Stimulated activated CD8-positive, alpha-beta memory T cell treated with anti-CD3 and anti-CD28 coated beads, Interleukin-15, amount 100 ng/mL, for 4 hours (primary cell): ENCODE measurements at places on chromosomes 5 and 9.

- no peak for DNase-seq
Observed at GRCh38 chr9:129834489-129835127, 467 bp downstream of the C9orf78 start.

GRCh38 chr9:72704688-72705375 is 183.4 kb downstream of the TMC1 start:
- no peak for DNase-seq

GRCh38 chr5:114418176-114419066 is 56.6 kb downstream of the KCNN2 start:
- no peak for DNase-seq

- DNase-seq = no peak
Observed at GRCh38 chr5:72125941-72126620, 18.8 kb downstream of the MAP1B start.

- DNase-seq = no peak
Observed at GRCh38 chr5:148911386-148911785, 85.0 kb downstream of the ADRB2 start.

DNA sequence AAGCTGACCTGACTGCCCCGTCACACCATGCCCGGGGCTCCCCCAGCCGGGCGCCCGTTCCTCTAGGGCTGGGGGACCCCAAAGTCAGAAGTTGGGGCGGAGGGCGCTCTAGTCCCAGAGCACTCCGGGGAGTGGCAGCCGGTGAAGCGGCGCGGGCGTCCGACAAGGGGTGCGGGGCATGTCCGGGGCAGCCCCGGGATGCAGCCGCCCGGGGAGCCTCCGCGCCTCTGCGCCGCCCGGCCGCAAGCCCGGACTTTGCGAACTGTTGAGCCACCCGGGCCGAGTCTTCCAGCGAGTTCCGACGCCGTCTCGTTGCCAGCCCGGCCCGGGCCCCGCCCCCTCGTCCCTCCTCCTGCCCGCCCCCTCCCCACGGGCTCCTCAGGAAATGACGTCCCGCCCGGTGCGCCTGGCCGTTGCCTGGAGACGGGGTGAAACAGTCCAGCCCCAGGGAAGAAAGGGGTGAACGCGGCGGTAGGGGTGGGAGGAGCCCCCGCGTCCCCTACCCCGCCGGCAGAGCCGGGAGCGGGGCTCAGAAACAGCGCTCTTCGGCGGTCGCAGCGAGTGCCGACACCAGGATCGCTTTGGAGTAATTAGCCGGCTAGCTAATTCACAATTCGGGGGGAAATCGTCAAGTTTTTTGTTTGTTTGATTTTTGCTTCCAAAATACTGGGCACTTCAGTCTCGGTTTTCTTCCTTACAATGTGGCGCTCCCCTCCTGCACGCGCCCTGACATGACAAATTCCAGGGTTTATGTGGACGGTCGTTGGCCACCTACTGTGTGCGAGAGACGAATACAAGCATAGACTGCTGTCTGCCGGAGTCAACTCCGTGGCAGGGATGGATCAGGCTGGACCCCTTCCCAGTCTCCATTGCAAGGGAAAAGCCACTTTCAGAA is at the start of gene WHRN:
TSS of gene WHRN (minus strand) at position 287 of the 895 bp plus-strand sequence. CDS start 672 bp downstream, outside the sequence.
- peak; percentile 82 for DNase-seq

DNA sequence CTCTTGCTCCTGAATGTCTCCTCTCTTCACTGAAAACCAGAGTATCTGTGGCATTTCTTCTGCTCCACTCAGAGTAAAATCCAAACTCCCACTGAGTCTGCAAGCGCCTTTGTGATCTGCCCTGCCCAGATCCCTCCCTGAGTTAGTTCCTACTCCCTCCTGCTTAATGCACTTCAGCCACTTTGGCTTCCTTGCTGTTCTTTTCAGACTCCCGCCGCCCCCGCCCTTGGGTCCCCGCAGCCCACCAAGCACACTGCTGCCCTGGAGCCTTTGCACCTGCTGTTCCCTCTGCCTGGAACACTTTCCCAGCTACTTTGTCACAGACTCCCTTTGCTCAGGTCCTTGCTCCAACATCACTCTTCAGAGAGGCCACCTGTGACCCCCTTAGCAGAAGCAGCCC is 127.2 kb upstream of the SLC25A48 start:
- no peak for DNase-seq

DNA sequence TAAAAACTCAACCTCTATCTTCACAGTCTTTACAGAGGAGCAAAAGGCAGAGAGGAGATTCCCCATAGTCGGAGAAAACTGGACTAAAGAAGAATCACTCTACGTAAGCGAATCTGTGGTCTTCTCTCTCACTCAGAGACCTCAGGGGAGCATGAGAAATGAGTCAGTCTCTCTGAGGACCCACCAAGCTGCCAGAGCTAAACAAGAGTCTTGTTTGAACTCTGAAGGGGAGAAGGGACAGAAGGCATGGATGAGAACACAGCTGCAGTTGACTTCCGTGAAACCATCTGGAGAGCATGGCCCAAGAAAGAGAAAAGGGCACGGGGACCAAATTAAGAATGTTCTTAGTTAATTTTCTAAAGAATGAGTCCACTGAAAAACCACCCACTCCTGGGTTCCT is 12.8 kb upstream of the MAN2A1 start:
- DNase-seq = no peak

GRCh38 chr9:91562416-91562815 is 138.8 kb upstream of the NFIL3 start:
- DNase-seq = no peak

GRCh38 chr9:112360047-112360804 is 19.7 kb upstream of the HSDL2 start:
- no peak for DNase-seq

- DNase-seq = no peak
Observed at GRCh38 chr5:134813407-134813806, 32.4 kb upstream of the C5orf24 start.

GRCh38 chr9:77938163-77938562 is 93.4 kb downstream of the GNAQ start:
- DNase-seq = no peak

DNA sequence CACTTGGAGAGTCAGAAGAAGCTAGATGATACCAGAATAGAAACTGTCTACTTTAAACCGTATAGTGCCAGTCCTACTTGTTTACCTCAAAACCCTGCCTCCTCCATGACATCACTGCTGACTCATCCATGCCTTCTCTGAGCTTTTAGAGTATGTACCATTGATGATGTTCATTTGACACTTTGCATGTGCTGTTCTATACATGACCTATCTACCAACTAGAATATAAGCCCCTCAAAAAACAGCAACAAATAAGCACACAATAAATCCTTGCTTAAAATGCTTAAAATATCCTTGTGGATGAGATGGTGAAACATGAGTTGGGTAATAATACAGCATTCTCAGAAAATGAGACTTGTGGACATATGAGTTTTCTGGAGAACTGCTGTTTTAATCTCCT is 2.6 kb downstream of the CTNNAL1 start:
- DNase-seq = peak; percentile 64

GRCh38 chr9:135075234-135076142 is 12.0 kb upstream of the OLFM1 start:
- DNase-seq = no peak

GRCh38 chr9:18238254-18238653 is 235.7 kb upstream of the ADAMTSL1 start:
- no peak for DNase-seq

GRCh38 chr5:122902263-122902662 is 56.9 kb downstream of the SNX24 start:
- DNase-seq = no peak

GRCh38 chr5:68086857-68087256 is 128.7 kb upstream of the PIK3R1 start:
- DNase-seq = no peak

DNA sequence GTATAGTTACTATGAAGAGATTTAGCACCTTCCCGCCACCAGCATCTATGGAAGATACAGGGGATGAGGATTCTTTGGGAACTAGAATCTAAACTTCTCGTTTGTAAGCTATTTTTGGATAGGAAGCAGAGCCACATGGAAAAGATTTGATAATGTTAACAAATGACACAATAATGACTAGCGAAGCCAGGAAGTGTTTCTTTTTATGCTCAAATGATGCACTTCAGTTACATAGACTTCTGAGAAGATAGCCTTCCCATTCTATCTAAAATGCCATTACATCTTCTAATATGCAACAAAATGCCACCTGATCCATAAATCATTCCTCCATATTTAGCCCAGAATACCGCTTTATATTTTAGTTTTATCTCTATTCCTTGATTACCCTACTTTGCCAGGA is 17.0 kb upstream of the TNC start:
- DNase-seq = no peak

DNA sequence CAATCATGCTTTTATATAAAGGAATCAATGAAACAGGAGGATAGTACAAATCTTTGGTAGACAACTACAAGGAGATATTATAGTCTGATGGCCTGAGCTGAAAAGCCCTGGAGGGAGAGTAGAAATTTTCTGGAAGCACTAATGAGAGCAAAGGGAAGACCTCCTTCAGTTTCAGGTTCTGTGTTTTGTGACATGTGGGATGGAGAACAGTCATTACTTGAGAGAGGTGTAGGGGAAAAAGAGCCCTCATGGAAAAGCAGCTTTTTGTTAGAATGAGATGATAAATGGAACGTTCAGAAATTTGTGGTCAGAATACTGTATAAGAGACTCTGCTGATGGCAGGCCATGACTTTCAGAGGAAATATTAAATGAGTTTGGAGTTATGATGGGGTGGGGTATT is 360.6 kb upstream of the MEF2C start:
- no peak for DNase-seq

- no peak for DNase-seq
Observed at GRCh38 chr5:108059334-108059733, 322.6 kb downstream of the FBXL17 start.

GRCh38 chr9:34233672-34234071 is 54.8 kb downstream of the UBAP1 start:
- DNase-seq = no peak

- no peak for DNase-seq
Observed at GRCh38 chr5:167145841-167146240, 1145.6 kb upstream of the WWC1 start.

DNA sequence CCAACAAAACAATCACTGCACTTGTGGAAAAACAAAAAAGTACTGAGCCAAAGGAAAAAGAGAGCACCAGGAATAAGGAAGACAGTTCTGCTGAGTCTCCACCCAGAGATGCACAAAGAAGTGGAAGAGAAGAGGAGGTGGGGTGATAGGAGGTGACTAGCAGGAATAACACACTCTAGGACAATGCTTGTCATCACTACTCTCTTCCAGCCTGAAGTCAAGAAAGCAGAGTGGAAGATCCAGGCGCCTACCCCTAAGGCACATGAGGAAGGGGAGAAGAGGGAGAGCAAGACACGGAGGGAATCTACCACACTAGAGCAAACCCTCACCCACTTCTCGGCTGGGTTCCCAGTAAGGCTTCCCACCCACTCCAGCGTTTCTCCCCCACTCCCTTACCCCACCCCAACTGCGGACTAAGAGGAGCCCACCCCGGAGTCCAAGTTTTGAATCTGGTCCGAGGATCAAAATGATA is 1.7 kb downstream of the SLIT3 start:
- no peak for DNase-seq

DNA sequence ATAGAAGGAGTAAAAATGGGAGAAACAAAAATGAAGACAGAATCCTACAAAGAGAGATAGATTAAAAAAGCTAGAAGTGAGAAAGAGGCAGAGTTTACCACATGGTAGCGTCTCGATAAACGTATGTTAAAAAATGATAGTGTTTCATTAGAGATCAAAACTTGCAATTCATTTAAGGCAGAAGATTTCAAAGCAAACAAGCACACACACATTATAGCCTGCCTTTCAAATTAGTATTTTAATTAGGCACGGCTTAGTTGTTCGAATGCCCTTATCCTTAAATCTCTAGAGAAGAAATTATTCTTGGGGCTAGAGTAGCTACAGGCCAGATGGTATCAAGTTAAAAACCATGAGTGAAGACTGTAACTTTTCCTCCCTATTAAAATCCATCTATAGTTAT is 6.0 kb downstream of the STOM start:
- DNase-seq = no peak

DNA sequence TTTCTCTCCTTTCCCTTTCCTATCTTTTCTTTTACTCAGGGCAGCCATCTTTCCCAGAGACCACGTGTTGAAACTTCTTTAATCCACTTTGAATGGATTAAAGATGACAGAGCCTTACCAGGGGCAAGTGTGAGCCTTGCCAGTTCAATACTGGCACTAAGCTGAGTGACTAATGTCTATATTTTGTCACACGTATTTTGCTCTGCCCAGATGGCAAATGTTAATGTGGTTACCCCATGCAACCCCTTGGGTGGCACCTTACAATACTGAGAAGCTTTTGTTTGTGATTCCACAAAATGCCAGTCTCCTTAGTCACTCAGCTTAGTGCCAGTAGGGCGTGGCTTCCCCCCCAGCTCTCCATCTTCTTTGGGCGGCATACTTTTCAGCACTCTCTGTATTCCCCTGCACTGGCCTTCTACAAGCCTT is 24.8 kb downstream of the ANXA1 start:
- DNase-seq = no peak

GRCh38 chr5:176388003-176388443 is 375 bp downstream of the NOP16 start:
- no peak for DNase-seq

DNA sequence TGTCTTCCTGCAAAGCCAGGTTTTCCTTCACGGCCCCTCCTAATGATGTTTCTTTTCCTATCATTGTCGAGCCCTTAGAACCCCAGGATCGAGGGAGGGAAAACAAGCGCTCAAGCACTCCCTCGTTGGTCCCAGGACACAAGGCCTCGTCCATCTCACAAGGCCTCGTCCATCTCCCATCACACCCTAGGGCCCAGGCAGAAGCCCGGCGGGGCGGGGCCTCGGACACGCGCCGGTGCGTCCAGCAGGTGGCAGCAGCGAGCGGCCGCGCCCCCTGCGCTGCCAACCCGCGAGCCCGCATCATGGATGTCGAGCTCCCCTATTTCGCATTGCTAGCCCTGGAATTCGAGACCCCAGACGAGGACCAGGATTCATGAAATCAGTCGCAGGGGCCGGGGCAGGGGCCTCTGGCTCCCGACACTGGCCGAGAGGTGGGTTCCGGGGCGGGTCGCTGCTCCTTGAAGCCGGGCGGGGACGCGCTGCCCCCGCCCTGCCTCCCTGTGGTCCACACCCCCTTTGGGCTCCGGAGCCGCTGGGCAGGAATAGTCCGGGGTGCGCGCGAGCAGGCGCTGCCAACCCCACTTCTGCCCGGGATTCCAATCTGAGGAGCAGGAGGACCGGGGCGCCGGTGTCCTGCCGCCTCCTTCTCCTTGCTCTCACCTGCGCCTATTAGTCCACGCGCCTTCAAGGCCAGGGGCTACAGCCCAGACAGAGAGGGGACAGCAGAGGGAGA is at the start of gene ABLIM3:
TSS of gene ABLIM3 (plus strand) at position 270 of the 733 bp plus-strand sequence. CDS start 603 bp downstream, outside the sequence.
- DNase-seq = peak; percentile 14

DNA sequence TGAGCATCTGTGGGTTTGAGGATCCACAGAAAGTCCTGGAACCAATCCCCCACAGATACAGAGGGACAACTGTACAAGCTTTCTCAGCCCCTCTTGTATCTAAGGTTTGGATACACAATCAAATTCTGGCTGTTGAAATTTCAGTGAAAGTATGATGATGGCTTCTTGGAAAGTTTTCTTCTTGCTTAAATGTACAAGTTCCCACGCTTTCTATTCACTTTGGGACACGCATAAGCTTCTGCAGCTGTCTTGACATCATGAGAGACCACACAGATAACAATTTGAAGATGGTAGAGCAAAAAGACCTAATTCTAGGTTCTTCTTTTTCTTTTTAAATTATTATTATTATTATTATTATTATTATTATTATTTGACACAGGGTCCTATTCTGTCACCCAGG is 31.6 kb upstream of the ARL15 start:
- no peak for DNase-seq
